ENCODE measurements at places on chromosomes 5 and 9.

GRCh38 chr5:109529520-109529919 is 119.7 kb upstream of the PJA2 start:
- DNase-seq: no peak

- no peak for DNase-seq
Measured at GRCh38 chr9:127971357-127972235, 9.2 kb downstream of the EEIG1 start.

GRCh38 chr5:15384176-15384575 is 115.8 kb upstream of the FBXL7 start:
- DNase-seq: no peak

DNA sequence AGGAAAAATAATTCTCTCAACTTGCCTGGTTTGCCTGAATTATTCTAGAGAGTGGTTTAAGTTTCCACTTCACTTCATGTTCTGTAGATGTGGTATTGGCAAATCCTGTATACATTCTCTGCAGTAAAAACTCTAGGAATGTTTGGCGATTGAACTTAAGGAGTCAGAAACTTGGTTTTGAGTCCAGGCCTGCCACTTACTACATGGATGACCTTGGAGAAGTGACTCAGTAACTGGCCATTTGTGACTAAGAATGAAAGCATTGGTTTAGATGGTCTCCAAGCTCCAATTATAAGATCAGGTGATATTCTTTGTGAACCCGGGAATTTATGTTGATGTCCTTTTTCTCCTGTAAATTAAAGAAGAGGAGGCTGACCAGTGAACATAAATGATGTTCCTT is 233.8 kb downstream of the GAS1 start:
- DNase-seq: no peak

DNA sequence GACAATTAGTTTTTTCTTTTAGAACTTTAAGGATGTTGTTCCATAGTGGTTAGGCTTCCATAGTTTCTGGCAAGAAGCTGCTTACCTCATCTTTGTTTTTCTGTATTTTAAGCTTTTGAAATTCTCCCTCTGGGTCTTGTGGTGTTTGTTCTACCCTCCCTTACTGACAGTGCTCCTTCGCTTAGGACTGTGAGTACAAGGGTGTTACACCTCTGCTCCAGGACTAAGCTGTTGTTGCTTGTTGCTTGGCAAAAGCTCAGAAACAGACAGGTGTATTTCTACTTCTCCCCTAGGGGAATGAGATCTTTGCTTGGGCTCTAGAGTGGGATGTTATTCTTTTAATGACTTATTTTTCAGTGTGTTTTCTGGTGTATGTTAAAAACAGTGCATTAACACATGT is 225.2 kb downstream of the WDR70 start:
- no peak for DNase-seq

- DNase-seq: no peak
Measured at GRCh38 chr9:83646500-83647239, 23.7 kb downstream of the IDNK start.

- no peak for DNase-seq
Measured at GRCh38 chr5:74192606-74193299, 447.8 kb downstream of the ENC1 start.

DNA sequence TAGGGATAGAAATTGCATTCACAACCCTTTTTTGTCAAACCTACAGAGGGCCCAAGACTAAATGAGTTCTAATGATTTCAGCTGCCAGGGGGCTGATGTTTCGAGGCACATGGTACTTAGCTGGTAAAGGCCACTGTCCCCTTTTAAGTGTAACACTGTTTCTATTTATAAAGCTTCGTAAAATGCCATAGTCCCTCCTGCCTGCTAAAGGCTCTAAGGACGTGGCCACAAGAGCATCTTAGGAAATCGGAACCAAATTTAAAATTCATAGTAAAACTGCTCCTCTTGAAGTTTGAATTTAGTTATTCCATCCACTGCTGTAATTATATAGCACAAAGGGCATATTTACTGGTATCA is 170.3 kb upstream of the WWC1 start:
- no peak for DNase-seq

DNA sequence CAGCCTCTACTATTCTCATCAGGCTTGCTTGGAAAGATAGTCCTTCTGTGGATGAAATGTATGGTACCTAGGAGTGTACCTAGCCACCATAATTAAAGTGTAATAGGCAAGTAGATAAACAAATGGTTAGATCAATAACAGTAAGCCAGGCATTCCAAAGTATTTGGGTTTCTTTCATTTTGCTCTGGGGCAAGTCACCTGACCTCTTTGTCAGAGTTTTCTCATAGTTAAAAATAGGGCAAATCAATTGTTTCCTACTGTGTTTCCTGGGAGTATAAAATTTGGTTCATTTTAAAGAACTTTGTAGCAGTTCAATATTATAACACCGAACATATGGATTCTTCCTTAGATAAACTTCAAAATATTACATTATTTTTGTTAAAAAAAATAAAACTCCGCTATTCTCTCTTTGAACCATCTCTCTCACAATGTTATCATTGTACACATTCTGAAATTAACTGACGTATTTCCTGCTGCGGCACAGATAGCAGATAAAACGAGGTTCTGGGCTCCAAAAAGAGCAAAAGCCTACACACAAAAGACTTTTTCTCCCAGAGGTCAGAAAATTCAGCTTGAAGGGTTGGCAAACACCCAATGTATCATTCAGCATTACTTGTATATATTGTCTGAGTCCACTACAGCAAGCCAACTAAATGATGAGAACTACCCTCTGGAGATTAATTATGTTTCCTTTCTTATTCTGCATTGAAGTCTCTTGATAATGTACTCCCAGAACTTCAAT is 267.9 kb downstream of the COX7C start:
- no peak for DNase-seq

- DNase-seq: no peak
Measured at GRCh38 chr5:179165421-179166170, 105.4 kb downstream of the ZNF354C start.

GRCh38 chr9:133737071-133737773 is 930 bp downstream of the SARDH start:
- no peak for DNase-seq

DNA sequence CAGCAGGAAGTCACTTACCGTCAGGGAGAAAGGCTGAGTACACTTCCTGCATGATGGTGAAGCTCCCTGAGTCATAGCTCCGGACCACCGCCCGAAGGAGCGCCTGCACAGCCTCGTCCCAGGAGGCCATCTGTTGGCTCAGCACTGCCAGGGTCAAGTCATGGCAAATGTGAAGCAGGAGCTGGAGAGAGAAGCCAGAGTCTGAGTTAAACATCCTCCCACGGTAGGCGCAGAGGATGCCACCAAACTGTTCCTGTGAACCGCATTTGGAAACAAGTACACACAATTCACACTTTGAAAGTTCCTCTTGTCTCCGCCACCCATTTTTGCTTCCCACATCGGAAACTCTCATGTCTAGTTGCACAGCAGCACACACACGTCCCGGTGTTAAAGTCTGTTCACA is 33.9 kb downstream of the CNOT8 start:
- no peak for DNase-seq

GRCh38 chr5:171676286-171676944 is 109.2 kb upstream of the SMIM23 start:
- DNase-seq: no peak

DNA sequence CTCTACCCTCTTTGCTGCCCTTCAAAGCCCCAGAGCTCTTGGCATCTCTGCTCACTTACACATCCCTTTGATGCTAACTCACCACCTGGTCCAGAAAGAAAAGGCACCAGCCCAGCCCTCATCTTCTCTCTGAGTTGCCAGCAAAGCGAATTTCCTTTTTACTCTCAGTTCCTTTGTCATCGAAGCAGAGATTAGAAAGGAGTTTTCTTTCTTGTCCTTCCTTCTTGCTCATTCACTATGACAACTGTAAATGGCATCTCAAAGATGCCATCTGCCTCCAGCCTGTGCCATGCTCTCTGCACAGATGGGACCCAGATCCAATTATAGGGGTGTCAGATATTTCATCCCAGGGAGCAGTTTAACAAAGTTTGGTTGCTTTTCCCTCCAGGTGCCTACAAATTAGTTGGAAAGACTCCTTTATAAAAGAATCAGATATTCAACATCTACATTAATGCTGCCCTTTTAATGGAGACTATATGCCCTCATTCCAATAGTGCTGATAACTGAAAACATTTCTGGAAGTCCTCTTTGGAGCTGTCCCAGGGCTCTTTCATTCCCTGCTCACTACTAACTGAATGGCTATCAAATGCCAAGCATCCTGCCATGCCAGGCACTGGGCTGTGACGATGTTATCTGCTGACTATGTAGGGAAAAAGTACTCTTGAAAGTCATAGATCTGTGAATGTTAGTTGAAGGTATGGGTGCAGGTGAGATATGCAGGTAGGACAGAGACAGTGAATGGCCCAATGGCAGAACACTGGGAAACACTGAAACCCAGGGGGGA is 58.9 kb downstream of the SUSD1 start:
- no peak for DNase-seq

- peak; percentile 40 for DNase-seq
Measured at GRCh38 chr5:159341906-159342310, 11.6 kb upstream of the IL12B start.

- no peak for DNase-seq
Measured at GRCh38 chr9:123946101-123946821, 16.3 kb upstream of the DENND1A start.

DNA sequence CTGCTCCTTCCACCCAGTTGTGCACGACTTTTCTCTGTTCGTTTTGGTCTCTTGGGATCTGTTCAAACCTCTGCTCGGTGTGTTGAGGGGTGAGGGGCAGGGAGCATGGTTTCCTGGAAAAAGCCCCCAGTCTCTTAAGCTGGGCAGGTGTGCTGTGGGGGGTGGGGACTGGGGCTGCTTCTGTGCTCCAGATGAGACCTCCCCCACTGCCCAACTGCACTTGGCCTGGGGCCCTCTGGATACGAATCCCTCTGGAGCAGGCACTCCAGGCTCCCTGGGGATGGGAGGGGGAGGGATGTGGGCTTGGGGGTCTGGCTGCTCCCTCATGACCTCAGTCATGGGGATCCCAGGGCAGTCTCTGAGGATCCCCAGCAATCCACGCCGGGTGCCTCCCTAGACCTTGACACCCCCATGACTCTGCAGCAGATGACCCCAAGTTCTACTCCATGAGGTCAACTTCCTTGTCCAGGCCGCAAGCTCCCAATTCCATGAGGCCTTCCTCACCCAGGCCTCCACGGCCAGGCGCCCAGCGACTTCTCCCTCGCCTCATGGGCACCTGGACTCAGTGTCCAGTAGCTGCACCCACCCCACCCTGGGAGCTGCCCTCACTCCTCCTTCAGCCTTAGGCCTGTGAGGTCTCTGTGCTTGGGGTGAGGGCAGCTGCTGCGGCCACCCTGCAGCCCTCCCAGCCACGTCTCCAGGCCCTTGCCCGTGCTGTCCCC is 5.9 kb upstream of the AHRR start:
- DNase-seq: no peak

DNA sequence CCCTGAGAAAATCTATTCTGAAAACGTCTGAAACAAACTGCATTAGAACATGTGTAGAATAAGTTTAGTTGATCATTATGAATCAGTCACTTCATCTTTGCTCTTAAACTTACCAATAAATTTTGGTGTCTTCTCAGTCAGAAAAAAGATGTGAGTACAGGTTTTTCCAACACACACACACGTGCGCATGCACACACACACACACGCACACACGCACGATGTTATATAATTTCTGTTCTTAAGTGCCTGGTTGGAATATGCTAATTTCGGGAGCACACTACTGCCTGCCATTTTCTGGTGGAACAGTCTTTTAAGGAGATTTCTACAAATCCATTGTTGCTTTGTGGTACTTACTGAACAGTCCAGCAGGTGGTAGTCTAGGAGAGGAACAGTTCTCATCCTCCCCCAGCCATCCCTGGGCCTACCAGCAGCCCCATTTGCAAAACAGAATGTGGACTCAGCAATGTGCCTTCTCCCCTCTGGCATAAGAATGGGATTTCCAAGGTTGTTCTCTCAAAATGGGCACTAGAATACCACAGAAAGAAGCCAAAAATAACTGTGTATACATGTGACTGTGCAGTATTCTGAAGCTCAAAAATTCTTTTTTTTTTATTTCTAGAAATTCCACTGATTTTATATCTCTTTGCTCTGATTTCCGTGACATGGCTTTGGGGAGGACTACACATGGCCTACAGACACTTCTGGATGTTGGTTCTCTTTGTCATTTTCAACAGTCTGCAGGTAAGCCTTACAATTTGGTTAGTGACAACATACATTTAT is 281.3 kb downstream of the ARRDC3 start:
- DNase-seq: peak; percentile 11

- no peak for DNase-seq
Measured at GRCh38 chr9:91360551-91361290, 997 bp downstream of the AUH start.

DNA sequence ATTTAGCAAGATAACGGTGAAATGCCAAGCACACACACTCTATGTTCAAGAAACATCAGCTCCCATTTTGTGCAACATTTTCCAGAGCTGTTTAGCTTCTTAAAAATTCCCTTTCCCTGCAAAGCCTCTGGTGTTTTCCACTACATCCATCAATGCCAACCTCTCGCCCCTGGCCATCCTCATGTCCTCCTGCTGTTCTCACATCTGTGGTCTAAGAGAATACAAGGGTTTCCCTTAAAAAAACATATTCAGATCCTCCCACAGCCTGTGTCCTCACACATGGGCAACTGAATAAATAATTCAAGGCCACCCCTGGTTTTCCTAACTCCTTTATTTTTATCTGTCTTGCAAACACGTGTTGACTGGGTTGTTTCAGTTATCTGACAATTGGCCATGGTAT is 70.3 kb downstream of the PAPPA start:
- DNase-seq: no peak

DNA sequence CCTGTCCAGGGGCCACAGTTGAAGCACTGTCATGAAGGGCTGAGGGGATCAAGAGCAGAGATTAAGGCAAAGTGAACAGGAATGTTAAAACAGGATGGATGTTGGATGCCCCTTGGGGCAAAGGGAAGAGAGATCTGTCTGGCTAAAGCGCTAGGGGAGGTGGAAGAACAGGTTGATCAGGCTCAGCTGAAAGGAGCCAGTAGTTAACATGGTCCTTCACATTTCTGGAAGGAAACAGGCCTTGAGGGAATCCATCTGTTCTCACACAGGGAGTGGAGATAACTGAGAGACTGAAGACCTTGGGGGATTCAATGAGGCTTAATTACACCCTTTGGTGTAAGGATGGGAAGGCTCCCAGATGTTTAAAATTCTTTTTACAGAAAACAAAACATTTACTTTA is 5.8 kb downstream of the HAPLN1 start:
- no peak for DNase-seq

DNA sequence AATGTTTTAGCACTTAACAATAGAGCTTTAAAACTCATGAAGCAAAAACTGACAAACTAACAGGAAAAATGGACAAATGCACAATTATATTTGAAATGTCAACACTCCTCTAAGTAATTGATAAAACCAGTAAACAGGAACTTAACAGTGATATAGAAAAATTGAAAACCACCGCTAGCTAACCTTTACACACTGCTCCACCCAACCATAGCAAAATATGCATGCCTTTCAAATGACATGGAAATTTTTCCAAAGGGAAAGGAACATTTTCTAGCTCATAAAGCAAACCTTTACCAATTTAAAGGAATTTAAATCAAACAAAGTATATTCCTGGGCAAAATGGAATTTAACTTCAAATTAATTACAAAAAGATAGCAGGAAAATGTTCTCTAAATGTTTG is 109.2 kb downstream of the ADAMTS19 start:
- DNase-seq: no peak

Data from activated T-helper 1 cell treated with anti-CD3 and anti-CD28 coated beads, Interleukin-2, amount 50 U/mL, for 16 hours (primary cell).